ENCODE measurements at places on chromosomes 4 and X. TPM values are rescaled to one million over a fixed set of nuclear protein-coding genes. Genes with fewer than 3 reads are reported as not detected.

DNA sequence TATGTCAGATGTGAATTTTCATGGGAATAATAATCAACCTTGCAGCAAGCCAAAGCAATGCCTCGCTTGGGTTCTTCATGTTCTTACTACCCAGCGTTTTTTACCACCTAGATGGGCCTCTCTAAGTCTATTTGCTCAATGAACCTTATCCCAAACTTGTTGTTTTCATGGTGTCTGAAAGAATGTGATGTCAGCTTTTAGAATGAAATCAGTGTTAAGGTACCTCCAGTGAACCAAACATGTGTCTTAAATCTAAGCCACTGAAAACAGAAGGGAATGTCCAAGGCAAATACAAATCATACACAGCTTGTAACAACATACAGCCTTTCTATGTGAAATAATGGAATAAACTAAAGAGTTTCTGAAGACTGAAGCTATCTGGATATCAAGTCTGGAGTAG lies 6.7 kb downstream of the EPGN start:
- no peak for DNase-seq

JCHAIN gene
- total RNA-seq, result 4.0 TPM

CCKAR gene
- not detected for total RNA-seq

USP17L17 gene
- total RNA-seq, result not detected

Measured in myocyte (in vitro differentiated cells).